ENCODE measurements at places on chromosomes 1 and 21.

GRCh38 chr1:43954036-43954435, 7.3 kb downstream of the IPO13 start:
- no peak for DNase-seq

DNA sequence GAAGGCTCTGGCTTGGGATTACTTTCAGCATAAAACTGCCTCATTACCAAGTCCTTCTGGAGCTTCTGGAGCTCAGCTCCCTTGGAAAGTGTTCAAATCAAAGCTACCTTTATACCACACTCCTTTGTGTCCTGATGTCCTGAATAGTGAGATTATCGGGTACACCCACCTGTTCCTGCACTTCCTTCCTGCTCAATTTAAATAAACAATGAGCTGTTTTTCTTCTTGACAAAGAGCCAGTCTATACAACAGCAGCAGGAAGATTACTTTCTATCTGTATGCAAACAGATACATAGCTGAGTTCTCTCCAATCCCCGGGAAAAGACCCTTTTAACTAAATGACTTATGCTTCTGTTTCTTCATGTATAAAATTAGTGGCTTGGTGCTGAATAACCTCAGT, 258.0 kb upstream of the FMN2 start:
- peak; percentile 13 for DNase-seq

- DNase-seq: no peak
Observed at GRCh38 chr1:245748646-245749045, 593.9 kb downstream of the KIF26B start.

GRCh38 chr1:5311634-5312292, 657.4 kb downstream of the AJAP1 start:
- no peak for DNase-seq

GRCh38 chr1:214248311-214249085, 32.5 kb upstream of the SMYD2 start:
- no peak for DNase-seq

DNA sequence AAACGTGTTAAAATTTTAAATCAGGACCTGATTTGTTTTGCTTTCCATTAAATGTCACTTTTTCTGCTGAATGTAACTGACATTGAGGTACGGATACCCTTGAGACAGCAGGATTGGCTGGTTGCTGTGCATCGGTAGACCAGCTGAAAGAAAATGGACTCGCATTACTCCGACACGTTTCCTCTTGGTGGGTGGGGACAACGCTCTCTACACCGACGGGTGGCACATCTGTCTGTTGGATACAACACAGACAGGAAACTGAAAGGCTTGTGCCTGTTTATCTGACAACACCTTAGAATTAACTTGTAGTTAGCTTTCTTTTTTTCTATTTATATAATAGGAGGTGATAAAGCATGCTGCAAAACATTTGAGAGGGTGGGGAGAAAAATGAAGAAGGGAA, 19.4 kb downstream of the PRPF38A start:
- DNase-seq: no peak

- no peak for DNase-seq
Observed at GRCh38 chr1:2645143-2645542, 12.3 kb upstream of the MMEL1 start.

DNA sequence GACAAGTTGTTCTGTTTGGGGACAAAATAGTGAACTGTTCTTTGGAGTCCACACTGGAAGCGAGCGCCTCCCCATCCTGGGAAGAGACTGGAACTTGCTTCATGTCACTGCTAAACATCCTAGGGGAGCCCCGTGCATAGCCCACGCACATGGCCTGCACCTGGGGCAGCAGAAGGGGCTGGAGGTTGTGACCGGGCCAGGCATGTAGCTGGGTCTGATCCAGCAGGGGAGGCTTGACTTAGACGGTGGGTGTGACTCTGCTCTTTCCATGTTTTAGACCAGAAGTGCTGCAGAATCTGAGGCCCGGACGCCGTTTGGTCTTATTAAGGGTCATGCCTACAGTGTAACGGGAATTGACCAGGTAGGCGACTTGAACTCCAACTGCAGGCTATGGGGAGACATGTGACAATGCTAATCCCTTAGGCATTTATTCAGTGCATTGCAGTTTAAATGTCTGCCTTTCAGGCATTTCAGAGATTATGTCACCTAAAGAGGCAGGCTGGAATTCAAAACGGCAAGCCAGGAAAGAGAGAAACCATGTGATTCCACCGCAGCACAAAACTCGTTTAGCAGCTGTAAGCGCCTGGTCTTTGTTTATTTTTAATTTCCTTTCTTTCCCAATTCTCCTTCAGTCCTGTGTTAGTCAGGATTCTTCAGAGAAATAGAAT, 21.8 kb downstream of the CAPN9 start:
- DNase-seq: no peak

DNA sequence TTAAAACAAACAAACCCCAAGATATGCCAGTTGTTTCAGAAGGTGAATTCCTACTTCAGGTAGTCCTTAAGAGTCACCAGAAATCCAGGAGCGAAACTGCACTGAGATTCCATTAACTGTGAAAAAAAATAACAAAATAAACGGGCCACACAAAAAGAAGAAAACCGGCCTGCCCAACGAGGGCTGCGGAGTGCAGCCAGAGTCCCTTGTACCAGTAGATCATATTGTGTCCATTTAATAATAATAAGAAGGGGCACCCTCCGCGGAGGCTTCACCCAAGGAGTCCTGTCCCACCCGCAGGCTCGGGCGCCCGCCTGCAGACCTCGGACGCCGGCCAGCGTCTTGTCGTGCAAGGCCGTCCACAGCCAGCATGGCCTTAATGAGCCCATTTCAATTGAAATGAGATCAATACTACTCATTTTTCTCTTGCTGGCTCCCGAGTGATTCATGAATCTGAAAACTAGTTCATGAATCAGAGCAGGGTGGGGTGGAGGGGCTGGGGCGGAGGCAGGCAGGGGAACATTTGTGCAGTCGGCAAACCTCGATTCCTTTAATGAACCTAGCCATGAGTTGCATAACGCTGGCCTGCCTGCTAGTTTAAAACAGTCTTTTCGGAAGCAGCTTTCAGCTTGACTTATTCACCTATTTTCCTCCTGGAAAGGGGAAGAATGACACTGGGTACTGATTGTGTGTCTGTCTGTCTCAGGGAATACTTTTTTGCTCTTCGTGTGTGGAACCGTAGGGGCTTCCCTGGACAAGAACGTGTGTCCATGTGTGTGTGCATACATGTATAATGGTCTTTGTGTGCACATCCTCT, 113.1 kb upstream of the IRF2BP2 start:
- peak; percentile 92 for DNase-seq

DNA sequence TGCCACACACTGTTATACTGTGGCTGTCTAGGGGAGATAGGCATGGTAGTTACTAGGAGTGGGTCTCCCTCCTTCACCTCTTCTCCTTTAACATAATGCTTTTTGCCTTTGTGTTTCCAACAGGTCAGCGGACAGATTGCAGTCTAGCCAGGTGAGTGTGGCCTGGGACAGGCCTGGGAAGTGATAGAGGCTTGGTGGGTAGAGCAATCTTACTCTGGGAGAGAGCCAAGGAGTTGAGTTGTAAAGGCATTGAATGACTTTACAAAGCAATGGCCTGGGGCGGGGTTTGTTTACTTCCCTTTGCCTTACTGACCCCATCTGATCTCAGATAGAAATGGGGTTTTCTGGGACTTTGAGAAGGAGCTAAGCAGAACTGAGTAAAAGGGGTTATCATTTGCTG, 51.0 kb upstream of the IKBKE start:
- peak; percentile 47 for DNase-seq

- DNase-seq: no peak
Observed at GRCh38 chr1:52482326-52483004, 70.4 kb downstream of the TUT4 start.

- no peak for DNase-seq
Observed at GRCh38 chr21:34782506-34783360, 113.9 kb downstream of the CLIC6 start.

DNA sequence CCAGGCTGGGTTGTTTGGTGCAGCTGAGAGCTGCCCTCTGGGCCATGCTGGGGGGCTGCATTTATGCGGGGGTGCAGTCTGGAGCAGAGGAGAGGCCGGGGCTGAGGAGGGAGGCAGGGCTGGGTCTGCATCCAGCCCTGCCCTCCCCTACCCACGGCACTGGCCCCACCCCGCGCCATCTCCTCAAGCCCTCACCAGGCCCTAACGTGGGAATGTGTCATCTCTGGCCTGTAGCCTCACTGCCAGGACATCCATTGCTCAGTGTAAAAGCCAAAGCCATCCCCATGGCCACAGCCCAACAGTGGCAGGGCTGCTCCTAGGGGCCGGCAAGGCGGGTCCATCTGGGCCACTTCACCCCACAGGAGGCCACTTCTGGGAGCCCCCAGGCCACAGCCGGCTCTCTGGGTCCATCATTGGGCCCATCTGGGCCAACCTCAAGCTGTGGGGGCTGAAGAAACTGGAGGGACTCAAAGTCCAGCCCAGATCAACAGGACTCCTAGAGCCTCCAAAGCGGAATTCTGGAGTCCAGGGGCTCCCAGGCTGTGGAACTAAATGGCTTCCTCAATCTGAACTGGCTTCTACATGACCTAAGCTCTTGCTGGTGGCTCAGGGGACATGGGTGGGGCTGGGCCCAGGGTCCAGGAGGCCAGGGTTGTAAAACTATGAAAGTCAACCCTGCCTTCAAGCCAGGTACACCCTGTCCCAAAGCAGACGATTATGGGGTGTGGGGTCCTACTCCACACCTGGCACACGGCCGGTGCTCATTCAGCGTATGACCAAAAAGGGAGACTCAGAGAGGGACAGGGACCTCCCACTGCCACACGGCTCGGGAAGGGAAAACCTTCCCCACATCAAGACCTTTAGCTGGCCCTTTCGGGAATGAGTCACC, 32.6 kb downstream of the RUNX3 start:
- DNase-seq: no peak

DNA sequence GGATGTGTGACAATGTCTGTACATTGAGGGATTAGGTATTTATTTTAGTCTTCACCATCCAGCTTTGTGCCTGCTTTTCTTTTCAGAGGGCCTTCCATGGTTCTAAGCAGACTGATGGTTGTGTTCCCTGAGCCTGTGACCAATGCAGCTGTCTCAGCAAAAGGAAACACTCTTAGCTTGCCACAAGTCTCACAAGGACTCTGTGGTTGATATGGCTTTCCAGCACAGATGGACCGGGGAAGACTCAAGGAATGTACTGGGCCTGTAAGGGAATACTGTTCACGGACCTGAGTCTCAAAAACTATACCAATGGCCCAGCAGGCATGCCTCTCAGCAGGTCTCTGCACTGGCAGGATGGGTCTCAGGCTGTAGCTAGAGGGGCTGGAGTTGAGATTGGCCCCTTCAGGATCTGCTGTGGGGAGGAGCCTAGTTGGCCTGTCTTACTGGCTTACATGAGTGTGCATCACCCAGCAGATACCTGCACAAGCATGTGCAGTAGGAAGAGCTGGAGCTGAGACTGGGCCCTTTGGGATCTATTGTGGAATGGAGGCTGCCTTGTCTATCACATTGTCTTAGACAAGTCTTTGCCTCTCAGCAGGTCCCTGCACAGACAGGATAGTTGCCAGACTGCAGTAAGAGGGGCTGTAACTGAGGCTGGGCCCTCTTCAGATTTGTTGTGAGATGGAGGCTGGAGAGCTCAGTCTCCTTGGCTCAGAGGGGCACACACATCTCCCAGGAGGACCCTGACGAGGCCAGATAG, 52.0 kb upstream of the PDC start:
- no peak for DNase-seq

- DNase-seq: no peak
Observed at GRCh38 chr1:165843304-165843703, 15.9 kb downstream of the UCK2 start.

GRCh38 chr1:4032571-4032970, 132.5 kb upstream of the C1orf174 start:
- no peak for DNase-seq

- DNase-seq: peak; percentile 80
Observed at GRCh38 chr1:26697978-26698849, 2.4 kb downstream of the ARID1A start.

- no peak for DNase-seq
Observed at GRCh38 chr1:28032281-28032680, 56.1 kb downstream of the EYA3 start.

DNA sequence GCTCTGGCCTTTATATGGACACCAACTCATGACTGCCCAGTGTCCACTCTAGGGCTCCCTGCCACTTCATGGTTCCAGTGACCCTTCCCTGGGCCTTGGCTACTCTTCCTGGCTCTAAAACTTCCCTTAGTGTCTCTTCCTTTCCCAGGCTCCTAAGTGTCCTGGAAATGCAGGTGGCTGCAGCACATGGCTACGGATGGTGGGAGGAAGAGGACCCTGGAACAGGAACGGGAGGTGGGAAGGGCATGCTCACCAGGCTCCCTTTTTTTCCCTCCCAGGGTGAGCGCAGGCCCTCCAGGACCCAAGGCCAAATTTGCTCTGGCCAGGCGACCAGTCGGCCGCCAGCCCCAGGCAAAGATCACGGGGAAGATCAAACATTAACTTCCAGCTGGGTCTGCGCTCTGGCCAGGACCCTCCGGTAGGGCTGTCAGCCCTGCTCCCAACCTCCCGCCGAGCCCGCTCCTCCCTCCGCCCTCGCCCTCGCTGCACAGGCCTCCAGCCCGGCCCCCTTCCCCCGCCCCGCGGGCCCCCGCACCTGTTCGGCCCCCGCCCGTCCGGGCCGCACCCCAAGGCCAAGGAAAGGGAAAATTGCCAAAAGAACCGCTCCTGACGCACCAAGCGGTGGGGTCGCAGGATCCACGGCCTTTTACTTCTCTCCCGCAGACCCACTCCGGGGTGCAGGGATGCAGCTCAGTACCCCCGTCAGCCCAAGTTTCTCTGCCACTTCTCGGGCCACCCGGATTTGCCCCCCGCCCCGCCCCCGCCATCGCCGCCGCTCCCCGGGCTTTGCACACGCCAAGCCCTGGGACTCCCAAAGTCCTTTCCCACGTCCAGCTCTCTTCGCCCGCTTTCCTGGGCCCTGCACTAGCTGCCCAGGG, 894 bp downstream of the TCEA3 start:
- no peak for DNase-seq

DNA sequence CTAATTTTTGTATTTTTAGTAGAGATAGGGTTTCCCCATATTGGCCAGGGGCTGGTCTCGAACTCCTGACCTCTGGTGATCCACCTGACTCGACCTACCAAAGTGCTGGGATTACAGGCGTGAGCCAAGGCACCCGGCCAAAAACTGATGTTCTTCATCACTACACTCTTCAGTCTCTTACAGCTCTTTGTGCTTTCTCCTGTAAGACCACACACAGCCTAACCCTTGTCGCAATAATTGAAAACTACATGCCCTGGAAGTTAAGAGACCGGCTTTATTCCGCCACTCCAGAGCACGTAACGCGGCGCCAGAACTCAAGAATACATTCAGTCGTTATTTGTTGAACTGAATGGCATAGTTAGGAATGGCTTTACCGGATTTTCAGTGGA, 552 bp downstream of the GPATCH4 start:
- no peak for DNase-seq

GRCh38 chr1:119590393-119590792, 57.7 kb downstream of the ZNF697 start:
- no peak for DNase-seq

GRCh38 chr1:94806441-94806871, 13.7 kb upstream of the SLC44A3 start:
- no peak for DNase-seq

DNA sequence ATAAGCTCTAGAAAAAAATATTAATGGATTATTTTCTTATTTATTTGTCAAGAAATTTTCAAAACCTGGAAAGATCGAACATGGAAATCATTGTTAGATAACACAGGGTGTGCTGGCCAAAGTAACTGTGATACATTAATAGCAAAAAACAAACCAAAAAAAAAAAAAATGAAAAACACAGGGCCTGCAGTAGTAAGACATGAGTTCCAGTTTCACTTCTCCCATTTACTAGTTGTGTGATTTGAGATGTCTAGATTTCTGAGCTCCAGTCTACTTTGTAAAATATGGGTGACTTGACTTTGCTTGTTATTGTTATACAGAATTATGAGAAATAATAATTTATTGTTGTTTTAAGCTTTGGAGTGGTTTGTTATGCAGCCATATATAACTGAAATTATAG, 13.6 kb downstream of the FAM177B start:
- no peak for DNase-seq

- peak; percentile 83 for DNase-seq
Observed at GRCh38 chr1:160085686-160086455, 4.5 kb downstream of the KCNJ9 start.
